ENCODE measurements at places on chromosomes 4 and X.

GRCh38 chr4:53233114-53233795 is 132.6 kb downstream of the SCFD2 start:
- DNase-seq = no peak

DNA sequence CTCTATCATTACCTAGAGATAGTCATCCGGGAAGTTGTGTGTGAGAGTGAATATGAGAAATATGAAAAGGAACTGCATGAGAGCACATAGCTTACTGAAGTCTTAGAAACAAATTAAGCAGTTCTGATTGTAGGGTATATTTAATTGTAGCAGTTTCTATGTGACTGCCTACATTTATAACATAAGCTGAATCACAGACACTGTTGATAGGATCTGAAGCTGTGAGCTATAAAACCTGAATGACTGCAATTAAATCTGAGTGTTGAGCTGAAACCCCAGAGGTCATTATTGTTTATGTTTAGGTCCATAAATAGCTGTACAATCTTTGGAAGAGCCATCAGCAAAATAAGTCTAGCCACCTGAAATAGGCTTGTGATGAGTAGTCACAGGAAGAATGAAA is 210.1 kb upstream of the CXCL13 start:
- DNase-seq = no peak

DNA sequence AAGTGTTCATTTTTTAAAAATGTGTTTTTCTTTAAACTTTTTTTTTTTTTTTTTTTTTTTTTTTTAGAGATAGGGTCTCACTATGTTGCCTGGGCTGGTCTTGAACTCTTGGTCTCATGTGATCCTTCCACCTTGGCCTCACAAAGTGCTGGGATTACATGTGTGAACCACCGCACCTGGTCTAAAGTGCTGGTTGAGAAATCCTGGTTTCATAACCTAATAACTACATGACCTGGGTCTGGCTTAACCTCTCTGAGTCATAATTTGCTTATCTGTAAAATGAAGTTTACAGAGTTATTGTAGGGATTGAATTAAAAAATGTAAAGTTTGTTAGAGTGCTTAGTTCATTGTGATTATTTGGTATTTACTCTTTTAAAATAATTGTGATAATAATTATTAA is 5.2 kb downstream of the HSD17B13 start:
- no peak for DNase-seq

- peak; percentile 8 for DNase-seq
Observed at GRCh38 chr4:174538123-174538875, 16.0 kb upstream of the HPGD start.

DNA sequence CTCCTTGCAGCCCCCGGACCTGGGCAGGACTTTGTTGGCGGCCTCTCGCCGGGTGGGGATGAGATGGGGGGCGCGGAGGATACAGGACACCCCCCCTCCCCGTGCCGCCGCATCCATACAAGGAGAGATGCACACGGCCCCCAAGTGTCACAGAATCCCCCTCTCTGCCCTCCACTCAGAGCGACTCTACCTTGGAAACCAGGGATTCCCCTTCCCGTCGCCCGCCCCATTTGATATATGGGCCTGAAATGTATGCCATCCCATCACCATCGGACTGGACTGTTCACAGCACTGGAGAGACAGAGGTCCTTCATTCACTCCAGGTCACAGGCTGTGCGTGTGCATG is 426 bp downstream of the PORCN start:
- peak; percentile 21 for DNase-seq

- peak; percentile 72 for DNase-seq
Observed at GRCh38 chr4:6926681-6927478, 17.3 kb downstream of the TBC1D14 start.

DNA sequence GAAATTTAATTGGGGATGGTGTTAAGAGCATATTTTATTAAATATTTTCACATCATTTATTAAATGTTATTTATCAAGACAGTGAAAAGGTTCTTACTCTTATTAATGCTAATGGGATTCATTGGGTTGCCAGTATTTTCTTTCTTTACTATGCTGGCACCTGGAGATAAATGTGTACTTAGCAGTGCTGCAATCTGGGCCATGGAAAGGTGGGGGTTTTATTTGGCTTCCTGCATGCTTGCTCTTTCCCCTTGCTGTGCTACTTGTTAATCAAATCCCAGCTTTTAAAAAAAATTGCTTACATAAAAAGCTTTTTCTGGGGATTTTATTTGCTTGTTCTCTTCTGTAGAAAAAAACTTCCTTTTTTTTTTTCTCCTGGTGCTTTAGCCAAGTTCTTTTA is 48.3 kb downstream of the ZAR1 start:
- DNase-seq = no peak

- DNase-seq = no peak
Observed at GRCh38 chr4:84051639-84052038, 447.5 kb downstream of the NKX6-1 start.

DNA sequence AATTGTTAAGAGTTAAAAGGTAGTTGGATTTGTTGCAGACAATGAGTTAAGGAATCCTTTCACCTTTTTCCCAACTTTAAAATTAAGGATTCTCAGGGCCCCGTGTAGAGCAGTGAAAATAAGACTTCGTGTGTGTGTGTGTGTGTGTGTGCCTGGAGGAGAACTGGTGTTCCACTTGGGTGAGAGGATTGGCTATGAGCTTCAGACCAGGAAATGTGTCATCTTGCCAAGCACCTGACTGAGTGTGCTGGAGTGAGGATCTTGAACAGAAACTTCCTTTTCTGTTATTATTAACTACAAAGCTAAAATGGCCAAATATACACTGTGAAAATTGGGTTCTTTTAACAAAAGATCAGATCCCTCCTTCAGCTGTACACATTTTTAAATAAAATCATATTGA is 113.1 kb upstream of the VCX2 start:
- DNase-seq = no peak

- no peak for DNase-seq
Observed at GRCh38 chr4:105966051-105966450, 70.8 kb downstream of the NPNT start.

DNA sequence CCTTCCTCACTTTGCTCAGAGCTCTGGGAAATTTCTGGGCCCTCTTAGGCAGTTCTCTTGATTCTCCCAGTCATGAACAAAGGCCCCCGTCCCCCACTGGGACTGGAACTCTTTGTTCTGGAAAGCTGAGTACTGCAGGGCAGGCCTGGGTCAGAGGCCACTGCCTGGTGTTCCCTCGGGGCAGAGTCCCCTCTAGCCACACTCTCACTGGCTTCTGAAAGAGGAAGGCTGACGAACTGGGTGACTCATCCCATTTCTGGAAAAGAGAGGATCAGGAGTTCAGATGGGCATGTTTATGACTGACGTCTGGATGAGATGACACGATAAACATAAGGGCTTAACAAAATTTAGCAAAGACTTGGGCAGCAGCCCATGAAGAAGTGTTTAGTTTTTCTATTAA is 47.7 kb downstream of the DDX3X start:
- no peak for DNase-seq
